ENCODE measurements at places on chromosomes 5 and 9.

GRCh38 chr9:86303316-86303975 is 21.1 kb upstream of the ISCA1 start:
- peak; percentile 24 for DNase-seq

DNA sequence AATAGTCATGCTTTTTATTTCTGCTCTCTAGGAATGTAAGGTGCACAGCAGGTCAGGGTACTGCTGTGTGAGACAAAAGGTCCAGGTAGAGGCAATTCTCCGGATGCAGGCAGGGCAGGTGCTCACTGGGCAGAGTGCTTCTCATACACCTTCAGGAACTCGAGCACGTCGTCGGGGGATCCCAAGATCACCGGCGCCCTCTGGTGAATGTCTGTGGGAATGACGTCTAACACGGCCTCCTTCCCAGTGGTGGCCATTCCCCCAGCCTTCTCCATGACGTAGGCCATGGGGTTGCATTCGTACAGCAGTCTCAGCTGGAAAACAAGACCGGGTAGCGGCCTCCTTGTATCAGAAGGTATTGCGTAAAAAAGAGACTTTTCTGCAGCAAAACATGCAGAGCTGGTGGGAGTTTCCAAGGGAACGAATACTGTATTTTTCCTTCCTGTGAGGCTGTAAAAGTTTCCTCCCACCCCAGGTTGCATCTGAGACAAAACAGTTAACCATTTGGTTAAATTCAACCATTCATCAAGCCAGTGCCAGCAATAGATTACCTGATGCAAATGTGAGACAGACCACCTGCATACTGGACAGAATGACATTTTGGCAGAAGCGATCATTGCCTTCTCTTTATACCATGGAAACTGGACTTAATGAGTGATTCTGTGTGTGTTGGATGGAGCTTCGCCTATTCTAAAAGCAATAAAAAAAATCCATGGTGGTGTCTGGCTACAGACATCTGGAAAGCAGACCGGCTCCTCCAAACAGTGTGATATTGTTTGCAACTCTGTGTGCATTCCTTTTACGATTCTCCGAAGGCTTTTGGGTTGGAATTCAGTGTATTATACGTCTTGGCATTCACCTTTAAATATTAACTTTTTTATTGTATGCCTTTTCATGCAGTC is 9.9 kb upstream of the FBP2 start:
- DNase-seq: peak; percentile 47

DNA sequence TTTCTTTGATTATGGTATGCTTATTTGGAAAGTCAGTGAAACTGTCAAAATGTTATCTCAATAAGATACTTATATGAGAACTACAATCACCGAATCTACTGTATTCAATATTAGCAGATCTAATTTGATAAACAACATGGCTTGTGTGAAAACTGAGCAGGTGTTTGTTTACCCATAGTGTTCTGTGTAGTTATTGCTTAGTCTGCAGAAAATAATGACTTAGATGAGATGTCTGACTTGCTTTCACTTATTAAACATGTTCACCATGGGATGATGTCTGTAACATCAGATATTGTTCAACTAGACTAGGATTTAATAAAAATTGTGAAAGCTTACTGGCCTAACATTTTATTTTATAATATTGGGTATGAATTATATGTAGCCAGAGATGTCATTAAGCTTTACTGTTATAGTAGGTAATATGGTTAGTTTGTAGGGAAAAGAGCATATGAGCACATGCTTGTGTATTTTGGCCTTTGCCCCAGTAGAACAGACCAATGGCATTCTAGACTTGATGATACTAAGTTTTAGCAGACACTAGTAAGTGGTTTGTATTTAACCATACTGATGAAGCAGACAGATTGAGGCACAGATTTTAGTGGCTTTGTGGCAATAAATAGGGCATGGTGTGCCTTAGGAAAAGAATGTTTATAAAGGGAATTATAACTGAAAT is 16.4 kb downstream of the SUB1 start:
- no peak for DNase-seq

- DNase-seq: no peak
These were observed 465.3 kb upstream of the ARRDC3 start for GRCh38 chr5:91848453-91848852.

- no peak for DNase-seq
These were observed 862.1 kb downstream of the PTPRD start for GRCh38 chr9:9750719-9751118.

- no peak for DNase-seq
These were observed 822.7 kb upstream of the DMAC1 start for GRCh38 chr9:8622222-8622802.

- peak; percentile 60 for DNase-seq
These were observed 44.0 kb upstream of the NCS1 start for GRCh38 chr9:130128251-130128650.

DNA sequence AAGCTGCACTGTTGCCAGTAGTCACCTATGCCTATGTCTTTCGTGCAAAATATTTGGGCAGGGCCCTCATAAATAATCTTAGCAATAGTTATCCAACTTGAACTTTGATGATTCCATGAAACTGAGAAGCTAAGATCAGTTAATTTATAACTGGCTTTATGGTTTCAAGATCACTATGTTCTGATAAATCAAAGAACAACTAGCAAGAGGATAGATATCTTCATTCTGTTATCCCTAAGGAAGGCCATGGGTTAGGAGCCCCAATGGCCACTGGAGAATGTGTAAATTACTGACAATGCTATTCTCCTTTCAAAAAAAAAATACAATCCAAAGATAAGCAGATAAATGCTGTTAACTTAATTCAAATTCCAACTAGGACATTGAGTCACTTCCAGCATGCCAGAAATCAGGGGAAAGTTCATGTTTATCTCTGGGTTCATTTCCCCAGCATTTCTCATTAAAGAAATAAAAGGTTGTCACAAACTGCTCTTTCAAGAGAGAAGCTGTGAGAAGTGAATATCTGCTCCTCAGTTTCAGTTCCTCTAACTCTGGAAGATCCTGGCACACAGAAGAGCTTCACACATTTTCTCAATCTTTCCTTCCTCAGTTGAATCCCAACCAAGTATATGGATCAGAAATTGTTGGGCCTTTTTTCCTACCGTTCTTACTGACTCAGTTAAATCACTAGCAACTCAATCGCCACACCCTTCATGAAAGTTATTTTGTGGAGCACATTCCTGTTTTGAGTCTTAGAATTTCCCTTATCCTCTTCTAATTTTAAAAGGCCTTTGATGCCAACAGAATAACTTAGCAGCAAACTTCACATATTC is 59.6 kb upstream of the SLC1A1 start:
- no peak for DNase-seq

DNA sequence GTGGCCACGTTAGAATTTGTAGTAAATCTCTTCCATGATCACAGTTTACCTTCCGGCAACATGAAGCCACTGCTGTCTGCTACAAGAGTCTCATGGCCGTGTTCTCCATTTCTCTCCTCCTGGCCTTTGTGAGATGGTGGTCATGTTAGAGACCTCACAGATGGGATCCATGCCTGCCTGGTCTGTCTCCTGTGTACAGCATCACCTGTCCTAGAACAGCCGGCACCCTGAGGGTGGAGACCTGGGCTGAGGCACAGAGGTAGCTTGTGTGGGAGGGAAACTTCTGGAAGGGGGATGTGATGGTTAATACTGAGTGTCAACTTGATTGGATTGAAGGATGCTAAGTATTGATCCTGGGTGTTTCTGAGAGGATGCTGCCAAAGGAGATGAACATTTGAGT is 3.1 kb upstream of the FCN2 start:
- DNase-seq: no peak

GRCh38 chr5:103927739-103928138 is 365.1 kb upstream of the NUDT12 start:
- DNase-seq: no peak

- DNase-seq: no peak
These were observed 16.3 kb downstream of the TNFSF8 start for GRCh38 chr9:114914139-114914538.

- DNase-seq: no peak
These were observed 36.3 kb downstream of the FAM163B start for GRCh38 chr9:133572821-133573361.
